ENCODE measurements at places on chromosomes 5 and 9.

DNA sequence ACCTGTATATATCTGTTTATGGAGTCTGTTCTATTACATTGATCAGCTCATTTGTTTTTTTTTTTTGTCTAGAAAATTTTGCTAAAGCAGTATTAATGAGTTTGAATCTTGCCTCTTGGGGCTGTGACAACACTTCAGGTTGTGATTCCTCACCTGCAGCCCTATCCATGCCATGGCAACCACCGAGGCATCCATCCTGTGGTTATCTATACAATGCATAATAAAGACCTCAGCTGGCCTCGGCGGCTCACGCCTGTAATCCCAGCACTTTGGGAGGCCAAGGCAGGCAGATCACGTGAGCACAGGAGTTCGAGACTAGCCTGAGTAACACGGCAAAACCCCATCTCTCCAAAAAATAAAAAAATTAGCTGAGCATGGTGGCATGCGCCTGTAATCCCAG, 28.1 kb upstream of the PDCD1LG2 start:
- DNase-seq = no peak

GRCh38 chr5:80667384-80667783, 12.6 kb upstream of the DHFR start:
- no peak for DNase-seq

- DNase-seq = no peak
These were observed 58.3 kb upstream of the KLF4 start for GRCh38 chr9:107547772-107548297.

- no peak for DNase-seq
These were observed 37.5 kb upstream of the CER1 start for GRCh38 chr9:14760060-14760459.

- no peak for DNase-seq
These were observed 21.4 kb upstream of the TMEM250 start for GRCh38 chr9:136140046-136140445.

GRCh38 chr5:180130876-180131740, 59.5 kb upstream of the RNF130 start:
- peak; percentile 77 for DNase-seq

GRCh38 chr9:121282277-121283079, 14.5 kb downstream of the GSN start:
- peak; percentile 89 for DNase-seq

DNA sequence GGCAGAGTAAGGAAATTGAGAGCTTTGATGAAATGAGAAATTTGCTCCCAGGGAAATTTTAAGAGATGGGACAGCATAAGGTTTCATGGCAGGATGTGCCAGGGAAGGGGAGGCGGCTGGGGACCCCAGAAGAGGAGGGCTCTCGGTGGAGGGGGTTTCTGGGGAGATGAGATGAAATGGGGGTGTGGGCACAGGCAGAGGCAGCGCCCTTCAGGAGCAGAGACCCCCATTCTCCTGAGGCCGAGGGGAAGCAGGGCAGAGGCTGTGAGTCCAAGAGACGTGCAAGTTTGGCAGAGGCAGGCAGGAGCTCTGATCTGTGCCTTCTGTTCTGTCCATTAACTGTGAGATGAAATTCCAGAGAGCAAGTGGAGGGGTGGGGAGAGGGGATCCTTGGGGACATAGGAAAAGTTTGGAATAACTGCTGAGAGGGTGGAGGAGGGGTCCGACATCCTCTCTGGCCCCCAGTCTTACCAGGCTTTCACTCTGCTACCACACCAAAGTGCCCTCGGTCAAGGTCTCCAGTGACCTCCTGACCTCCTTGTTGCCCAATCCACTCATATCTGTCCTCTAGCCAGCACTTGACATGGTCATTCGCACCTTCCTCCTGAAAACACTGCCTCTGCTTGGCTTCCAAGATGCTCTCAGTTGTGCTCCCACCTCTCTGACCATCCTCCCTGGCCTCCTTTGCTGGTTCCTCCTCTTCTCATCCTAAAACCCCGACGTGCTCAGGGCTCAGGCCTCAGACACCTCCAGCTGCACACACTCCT, 108.1 kb upstream of the MVB12B start:
- DNase-seq = no peak

DNA sequence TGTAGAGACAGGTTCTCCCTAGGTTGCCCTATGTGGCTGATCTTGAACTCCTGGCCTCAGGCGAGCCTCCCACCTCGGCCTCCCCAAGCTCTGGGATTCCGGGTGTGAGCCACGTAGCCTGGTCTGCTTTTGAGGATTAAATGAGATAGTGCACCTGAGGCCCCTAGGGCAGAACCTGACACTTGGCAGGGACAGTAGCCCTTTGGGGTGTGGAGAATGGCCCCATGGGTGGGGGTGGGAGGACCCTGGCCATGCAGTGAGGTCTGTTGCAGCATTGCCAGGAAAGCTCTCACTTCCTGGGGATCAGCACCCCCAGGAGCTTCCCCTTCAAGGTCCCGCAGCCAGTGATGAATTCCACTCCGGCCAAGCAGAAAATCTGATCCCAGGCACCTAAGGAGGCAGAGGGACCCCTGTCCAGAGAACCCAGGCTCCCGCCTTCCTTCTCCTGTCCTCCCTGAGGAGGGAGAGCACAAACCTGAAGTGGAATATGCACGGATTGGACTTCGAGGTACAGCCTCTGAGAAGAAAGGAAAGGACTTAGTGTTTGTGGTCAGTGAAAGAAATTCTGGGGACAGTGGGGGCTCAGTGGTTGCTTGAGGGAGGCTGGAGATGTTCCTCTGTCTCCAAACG, 73.9 kb upstream of the UNC5A start:
- DNase-seq = peak; percentile 28
